ENCODE measurements at places on chromosomes 1 and 21. TPM values are rescaled to one million over a fixed set of nuclear protein-coding genes. Genes with fewer than 3 reads are reported as not detected.

Gene ATP1A4
- not detected for total RNA-seq

Gene HFM1
- 0.99 TPM for total RNA-seq

Gene MMP23B
- total RNA-seq = 1.8 TPM

- no peak overlapping the region for H3K27ac ChIP-seq
- no peaks in the 10 kb centered on the region for H3K36me3 ChIP-seq
- no peaks in the 10 kb centered on the region for H3K4me1 ChIP-seq
- no peak for DNase-seq
- H3K4me3 ChIP-seq = no peak overlapping the region
- no peaks in the 10 kb centered on the region for H3K27me3 ChIP-seq
Observed at GRCh38 chr1:236623371-236624166, 19.3 kb upstream of the HEATR1 start.

GRCh38 chr1:217917281-217917887 lies 286.2 kb downstream of the SPATA17 start:
- no peaks in the 10 kb centered on the region for H3K27me3 ChIP-seq
- H3K27ac ChIP-seq = no peak overlapping the region
- H3K4me1 ChIP-seq = no peaks in the 10 kb centered on the region
- DNase-seq = no peak
- H3K36me3 ChIP-seq = no peaks in the 10 kb centered on the region

DNA sequence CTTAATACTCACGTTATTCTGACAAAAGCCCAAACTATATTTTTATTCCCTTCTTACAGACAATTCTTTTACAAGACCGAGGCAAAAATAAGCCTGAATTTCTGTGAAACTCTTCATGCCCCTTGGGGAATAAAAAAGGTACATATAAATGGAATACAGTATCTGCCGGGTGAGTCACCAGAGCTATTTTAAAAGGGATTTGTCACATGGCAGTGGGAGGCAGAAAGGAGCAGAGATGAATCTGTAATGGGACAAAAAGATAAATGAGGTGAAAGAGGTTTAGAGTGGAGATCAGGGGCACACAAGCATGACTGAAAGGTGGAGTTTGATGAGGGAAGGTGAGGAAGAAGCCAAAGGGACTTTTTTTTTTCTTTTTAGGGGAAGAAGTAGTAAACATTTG lies 8.8 kb downstream of the XCL1 start:
- DNase-seq = no peak
- H3K27ac ChIP-seq = no peak overlapping the region
